ENCODE measurements at places on chromosomes 11 and 22.

DNA sequence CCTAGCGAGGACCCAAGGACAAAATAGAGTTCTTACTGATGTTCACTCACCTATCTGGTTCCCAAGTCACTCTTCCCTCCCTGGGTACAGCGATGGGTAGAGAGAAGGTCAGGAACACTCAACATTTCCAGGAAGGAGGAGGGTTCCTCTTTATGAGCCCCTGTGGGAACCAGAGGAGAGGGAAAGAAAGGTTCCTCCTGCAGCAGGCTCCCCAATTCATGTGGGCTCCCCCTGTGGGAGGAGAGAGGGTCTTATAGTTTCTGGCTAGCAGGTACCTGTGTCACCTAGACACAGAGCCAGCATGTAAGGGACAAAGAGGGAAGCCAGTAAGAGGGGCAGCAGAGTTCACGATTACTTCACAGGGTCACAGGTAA is 93.5 kb downstream of the DBX1 start:
- no peak for DNase-seq

GRCh38 chr11:91219535-91219934 is 996.7 kb upstream of the CHORDC1 start:
- DNase-seq = no peak

DNA sequence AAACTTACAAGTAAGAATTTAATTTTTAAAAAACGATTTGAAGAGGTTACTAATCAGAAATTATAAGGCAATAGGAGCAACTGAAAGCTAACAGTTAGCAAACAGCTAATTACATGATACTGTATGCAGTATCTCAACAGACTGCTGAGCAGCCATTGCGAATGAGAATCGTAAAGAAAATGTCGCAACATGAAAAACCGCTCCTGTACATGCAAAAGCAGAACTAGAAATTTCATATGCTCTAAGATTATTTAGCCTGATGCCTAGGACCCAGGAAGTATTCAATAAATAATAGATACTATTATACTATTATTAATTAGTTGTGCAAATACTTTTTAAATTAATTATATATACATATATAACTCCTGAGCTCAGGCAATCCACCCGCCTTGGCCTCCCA is 48.7 kb upstream of the EP300 start:
- DNase-seq = no peak

- DNase-seq = no peak
These were observed 1.5 kb downstream of the CEP295 start for GRCh38 chr11:93663021-93663420.

DNA sequence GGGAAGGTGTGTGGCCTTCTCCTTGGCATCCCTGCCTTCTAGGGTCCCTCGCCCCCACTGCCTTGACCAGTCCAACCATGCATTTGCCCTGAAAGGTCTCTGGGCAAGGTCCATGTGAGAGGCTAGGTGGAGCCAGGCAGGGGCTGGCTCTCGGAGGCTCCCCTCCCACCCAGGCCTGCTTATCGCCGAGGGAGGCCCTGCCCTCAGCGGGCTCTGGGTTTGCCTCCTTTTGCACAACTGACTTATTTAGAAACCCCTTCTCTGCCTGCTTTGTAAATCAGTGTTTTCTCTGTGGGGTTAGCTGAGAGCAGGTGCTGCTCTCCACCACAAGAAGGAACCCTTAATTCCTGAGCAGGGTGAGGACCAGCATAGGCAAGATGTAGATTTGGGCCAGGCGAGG is 47.7 kb downstream of the CD82 start:
- DNase-seq = no peak

DNA sequence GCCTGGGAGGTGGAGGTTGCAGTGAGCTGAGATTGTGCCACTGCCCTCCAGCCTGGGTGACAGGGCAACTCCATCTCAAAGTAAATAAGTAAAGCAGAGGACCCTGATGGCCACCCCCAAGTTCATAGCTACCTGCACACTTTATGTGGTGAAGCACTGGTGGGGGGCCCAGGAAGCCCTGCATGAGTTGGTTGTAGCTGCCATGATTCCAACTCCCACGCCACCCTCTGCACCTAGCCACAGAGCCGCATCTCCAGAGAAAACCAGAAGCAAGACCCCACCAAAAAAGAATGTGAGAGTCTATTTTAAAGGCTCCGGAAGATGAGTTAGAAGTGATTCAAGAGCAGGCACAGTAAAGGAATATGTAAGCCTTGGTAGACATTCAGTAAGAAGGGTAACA is 20.4 kb upstream of the TMA7B start:
- no peak for DNase-seq

GRCh38 chr11:62020661-62021060 is 53.2 kb upstream of the FTH1 start:
- no peak for DNase-seq

DNA sequence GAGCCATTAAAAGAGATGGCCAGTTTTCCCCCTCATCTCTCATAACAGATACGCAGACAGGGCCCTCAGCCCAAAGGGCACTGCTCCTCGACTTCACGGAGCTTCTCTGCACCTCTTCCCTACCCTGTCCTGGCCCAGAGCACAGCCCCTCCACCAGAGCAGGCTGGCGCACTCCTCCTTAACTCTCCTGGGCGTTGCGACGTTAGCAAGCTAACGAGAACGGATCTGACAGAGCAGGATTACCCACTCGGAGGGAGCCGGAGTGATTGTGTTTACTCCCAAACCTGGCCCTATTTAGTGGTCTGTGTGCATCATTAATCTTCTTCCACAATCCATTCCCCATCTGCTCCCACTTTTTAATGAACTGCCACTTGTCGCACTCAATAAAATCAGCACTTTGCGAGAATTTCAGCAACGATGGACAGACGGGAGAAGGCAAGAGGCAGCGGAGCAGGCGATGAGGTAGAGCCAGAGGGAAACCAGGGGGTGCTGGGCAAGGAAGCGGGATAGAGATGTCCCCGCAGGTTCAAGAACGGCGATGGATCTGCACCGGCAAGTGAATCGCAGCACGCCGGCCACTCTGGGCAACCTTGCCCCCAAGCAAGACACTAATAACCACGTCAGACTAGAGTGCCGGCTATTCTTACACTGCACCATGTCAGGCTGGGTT is 159.4 kb downstream of the BUD13 start:
- no peak for DNase-seq

- DNase-seq = no peak
These were observed 10.0 kb downstream of the KCNA4 start for GRCh38 chr11:30006876-30007275.

- no peak for DNase-seq
These were observed 104.5 kb downstream of the PDE3B start for GRCh38 chr11:14748090-14748489.

DNA sequence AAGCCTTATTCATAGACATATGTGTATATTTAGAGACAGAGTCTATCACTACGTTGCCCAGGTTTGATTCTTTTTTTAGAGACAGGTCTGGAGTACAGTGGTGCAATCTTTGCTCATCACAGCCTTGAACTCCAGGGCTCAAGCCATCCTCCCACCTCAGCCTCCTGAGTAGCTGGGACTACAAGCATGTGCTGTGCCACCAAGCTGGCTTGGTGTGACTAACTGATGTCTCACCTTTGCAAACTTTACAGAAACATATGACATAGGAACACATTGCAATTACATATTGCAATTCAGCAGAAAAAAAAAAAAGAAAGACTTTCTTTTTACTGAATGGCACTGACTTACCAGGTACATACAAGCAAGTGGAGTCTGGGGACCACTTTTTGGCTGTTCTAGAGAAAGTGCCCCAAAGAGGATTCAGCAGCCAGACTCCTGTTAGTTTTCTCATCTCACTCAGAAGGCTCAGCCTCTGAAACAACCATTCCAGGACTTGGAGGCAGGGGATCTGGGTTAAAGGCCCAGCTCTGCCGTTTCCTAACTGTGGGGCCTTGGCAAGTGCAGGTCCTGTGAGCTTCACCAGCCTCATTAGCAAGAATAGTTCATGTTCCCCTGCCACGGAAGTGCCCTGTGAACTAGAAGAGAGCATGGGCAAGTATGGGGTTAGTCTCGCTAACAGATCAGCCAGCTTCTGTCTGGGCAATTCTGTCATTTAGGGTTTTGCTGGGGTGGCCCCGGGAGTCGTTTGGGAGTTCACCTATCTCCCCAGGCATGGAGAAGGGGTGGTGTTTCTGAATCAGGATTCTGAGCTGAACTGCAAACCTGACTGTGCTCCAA is 11.3 kb upstream of the NFAM1 start:
- DNase-seq = no peak

DNA sequence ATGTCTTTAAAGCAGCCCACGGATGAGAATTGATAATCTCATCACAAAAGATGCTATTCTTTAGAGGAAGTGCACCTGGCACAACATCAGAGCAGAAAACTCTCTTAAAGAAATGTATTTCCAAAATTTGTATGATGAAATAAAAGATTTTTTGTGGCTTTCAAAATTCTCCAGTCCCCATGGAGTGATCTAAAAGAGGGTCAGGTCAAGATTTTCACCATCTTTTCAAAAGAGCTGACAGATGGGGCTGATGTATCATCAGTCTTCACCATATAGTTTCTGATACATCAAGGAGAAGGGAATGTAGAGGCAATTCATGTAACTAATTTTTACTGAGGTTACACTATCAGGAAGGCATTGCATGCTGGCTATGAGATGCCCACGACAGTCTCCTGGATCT is 11.7 kb downstream of the ME3 start:
- DNase-seq = no peak

DNA sequence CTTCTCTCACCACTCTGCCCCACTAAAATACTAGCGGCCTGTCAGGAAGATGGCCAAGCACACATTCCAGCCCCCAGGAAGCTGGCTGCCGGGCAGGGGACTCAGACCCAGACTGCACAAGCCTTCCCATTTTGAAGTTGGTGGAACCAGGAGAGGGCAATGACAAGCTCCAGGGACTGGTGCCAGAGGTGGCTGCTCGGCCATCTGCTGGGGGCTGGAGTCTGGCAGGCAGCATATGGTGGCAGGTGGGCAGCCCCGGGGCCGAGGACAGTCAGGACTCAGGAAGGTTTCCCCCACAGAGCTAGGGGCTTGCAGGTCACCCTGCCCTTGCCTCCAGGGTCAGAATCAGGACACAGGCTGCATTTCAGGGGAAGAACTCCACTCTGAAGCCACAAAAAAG is 22.6 kb downstream of the KCNJ5 start:
- DNase-seq = no peak

Measured in stimulated activated CD8-positive, alpha-beta memory T cell treated with anti-CD3 and anti-CD28 coated beads, Interleukin-15, amount 100 ng/mL, for 24 hours (primary cell).